ENCODE measurements at places on chromosomes 3 and 15.

DNA sequence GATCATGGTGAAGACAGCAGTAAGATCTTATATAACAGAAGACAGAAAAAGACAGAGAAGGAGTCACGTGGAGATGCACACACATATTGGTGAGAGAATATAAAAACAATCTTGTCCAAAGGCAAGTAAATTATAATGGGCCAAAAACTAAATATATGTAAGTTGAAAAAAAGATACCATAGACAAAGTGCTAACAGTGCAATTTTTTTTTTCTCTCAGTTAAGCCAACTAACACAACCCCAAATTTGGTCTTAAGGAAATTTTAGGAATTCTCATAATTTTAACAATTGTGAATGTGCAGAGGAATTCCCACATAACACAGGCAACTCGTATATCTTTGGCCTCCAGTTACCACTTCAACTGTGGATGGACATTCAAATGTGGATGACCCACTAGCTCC is 432.2 kb downstream of the SOX2 start:
- DNase-seq, result no peak

- peak; percentile 6 for DNase-seq
These were observed 26.2 kb downstream of the POLR2M start for GRCh38 chr15:57732526-57733331.

GRCh38 chr3:141109751-141110150 is 58.6 kb downstream of the SPSB4 start:
- no peak for DNase-seq

DNA sequence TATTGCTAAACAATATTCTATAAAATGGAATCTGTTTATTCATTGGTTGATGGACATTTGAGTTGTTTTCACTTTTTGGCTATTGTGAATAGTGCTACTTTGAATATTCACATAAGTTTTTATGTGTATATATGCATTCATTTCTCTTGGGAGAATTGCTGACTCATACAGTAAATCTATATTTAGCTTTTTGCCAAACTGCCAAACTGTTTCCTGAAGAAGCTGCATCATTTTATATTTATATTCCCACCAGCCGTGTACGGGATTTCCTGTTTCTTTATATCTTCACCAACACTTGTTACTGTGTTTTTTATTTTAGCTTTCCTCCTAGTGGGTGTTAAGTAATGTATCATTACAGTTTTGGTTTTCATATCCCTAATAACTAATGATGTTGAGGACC is 12.5 kb upstream of the TCAIM start:
- no peak for DNase-seq

DNA sequence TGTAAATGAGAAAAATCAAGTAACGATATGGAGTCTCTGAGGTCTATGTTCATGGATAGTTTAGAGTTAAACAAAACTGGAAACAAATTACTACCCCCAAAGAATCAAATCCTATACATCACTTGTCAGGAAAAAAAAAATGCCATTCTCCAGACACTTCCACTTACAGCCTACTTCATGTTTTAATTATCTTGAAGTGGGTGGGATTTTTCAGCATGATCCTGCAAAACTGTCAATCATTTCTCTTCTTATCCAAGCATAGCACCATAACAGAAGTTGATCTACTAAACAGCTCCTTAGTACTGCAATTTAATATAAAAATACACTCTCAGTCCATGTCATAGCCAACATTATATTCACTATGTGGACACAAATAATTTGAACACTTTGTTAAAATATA is 833.9 kb downstream of the TUSC7 start:
- no peak for DNase-seq

DNA sequence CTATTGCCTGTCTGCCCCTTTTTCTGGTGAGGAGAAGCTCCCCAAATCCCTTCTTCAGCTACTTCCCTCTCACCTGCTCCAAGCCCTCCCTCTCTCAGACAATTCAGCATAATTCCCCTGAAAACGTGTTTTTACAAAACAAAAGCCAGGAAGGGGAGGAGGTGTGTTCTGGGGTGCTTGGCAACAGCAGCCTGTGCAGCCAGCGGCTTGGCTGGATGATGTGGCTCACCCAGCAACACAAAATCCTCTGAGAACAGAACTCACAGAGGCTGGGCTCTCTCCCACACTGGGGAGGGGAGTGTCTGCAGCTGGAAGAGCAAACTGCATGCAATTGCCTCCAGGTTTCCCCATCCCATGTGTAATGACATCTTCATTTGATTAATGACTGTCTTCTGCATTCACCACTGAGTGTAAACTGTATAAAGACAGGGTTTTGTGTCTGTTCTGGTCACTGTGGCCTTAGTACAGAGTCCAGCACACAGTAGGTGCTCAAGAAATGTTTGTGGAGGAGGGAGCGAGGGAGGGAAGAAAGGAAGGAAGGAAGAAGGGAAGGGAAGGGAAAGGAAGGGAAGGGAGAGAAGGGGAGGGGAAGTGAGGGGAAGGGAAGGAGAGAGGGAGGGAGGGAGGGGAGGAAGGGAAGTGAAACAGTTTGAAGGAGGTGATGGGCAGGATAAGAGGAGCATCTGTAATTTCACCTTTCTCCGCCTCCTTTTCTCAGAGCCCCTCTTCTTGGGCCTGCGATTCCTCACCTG is 70.1 kb upstream of the GLCE start:
- DNase-seq, result no peak

- DNase-seq, result no peak
These were observed 64.3 kb downstream of the LEO1 start for GRCh38 chr15:51907136-51907862.

DNA sequence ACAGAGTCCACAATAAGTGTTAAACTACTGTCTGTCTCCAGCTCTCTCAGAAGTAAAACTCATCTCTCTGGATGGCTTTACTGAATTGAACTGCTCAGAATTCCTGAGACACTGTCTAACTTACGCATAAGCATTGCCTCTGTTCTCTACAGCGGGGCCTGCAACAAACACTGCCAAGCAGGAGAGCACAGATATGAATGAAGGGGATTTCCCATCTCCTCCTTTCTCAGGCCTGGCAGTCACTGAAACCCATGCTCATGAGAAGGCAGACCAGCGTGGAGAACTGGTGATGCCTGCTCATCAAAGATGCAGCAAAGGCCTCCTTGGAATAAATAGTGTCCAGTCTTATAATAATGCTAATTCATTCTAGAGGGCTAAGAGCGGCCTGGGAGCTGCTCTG is 10.3 kb downstream of the RASGRP1 start:
- DNase-seq, result no peak

DNA sequence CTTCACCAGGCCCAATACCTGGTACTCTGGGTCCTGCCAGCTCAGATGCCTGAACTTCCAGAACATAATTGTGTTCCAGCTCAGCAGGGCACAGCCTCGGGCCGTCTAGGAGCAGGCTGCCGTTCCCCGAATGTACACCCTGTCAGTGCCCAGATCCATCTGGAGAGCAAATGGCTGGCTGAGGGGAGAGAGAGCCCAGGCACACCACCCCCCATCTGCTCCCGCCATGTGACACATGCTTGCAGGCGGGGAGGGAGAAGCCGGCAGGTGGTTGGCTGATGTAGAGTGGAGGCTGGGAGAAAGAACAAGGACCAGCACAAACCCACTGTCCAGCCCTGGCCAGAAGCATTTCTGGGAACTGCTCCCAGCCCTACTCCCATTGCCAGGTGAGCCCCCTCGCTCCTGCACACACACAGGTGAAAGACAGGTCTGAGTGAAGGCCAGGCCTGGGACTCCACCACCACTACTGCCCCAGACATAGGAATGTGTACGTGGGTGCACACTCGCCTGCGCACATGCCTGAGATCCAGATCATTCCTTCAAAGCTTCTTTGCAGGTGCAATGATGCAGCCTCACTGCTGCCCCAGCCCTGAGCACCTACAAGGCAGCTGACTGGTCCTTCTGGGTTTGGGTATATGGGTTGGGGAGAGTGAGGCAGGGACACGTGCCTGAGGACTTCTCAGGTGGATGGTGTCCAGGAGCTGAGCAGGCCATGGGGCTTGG is 53.5 kb downstream of the SEMA5B start:
- no peak for DNase-seq

- DNase-seq, result no peak
These were observed 97.1 kb downstream of the CEMIP start for GRCh38 chr15:80876348-80876674.

DNA sequence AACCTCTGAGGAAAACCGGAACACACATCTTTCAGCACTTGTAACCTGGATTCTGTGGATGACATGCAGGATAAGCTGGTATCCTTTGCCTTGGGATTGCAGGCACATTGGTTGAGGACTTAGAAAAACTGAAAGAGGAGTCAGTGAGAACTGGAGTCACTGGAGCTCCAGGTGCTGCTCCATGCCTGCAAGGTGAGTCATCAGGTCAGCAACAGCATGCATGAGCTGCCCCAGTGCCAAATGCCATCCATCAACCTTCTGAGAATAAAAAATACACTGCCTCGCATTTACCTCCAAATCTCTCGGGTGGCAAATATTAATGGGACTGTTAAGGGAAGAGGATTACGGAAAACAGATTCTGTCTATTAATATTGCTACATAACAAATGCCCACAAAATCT is 729.1 kb downstream of the NTRK3 start:
- no peak for DNase-seq

- DNase-seq, result no peak
These were observed 161.0 kb upstream of the HES1 start for GRCh38 chr3:193974671-193975535.

DNA sequence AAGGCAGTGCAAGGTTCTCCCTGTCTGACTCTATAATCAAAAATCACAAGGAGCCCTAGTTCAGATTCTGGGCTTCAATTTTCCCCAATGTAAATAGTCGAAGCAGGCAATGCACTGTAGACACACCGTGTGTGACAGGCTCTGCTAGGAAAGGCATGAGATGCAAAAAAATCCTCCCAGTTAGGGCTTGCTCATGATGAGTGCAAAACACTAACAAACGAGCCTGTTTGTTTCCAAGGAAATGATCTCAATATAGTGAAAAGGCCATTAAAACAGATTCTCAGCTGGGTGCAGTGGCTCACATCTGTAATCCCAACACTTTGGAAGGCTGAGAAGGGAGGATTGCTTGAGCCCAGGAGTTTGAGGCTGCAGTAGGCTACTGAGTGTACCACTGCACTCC is 55.7 kb downstream of the UMPS start:
- DNase-seq, result no peak

- no peak for DNase-seq
These were observed 47.6 kb downstream of the EFHB start for GRCh38 chr3:19886404-19886803.
